ENCODE measurements at places on chromosomes 7 and 10.

DNA sequence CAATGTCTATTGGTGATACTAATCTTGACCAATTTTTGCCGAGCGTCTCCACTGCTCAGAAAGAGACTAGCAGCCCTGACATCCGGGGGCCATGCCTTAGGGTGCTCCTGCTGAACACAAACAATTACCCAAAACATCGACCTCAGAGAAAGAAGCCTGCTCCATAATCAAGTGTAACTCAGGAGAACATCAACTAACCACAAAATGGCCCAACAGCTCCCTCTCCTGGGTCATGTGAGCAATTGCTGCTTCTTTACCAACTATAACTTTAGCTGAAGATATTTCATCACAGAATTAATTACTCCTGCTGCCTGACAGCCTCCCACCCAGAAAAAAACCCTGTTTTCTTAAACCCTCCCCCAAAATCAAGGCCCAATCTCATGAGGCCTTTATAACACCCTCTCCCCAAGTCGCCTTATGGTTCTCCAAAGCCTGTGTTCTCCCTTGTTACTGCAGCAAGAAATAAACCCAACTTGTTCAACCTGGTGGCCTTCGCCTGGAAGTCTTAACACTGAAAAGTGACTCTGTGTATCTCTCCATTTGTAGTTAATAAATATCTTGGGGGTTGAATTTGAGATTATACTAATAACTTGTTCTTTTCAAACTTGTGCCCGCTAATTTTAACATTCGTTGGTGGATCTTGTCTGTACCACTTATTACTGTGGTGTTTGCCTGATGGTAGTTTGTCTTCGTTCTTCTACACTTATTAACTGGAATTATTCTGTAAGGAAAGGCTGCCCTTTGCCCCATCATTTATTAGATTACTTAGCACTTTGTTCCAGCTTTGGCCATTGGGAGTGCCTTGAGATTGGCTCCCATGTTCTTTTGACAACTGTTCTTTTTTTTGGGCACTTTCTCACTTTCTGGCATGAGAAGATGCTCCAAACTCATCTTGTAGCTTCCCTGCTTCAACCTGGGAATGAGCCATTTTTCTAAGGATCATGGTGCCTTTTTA is 21.2 kb upstream of the RAMP3 start:
- DNase-seq, result peak; percentile 87

GRCh38 chr10:94066411-94066810 is 72.7 kb downstream of the PLCE1 start:
- DNase-seq, result peak; percentile 35

GRCh38 chr7:99092064-99092720 is 51.7 kb downstream of the SMURF1 start:
- DNase-seq, result no peak

GRCh38 chr10:132443983-132444876 is 47.2 kb downstream of the PWWP2B start:
- peak; percentile 76 for DNase-seq

DNA sequence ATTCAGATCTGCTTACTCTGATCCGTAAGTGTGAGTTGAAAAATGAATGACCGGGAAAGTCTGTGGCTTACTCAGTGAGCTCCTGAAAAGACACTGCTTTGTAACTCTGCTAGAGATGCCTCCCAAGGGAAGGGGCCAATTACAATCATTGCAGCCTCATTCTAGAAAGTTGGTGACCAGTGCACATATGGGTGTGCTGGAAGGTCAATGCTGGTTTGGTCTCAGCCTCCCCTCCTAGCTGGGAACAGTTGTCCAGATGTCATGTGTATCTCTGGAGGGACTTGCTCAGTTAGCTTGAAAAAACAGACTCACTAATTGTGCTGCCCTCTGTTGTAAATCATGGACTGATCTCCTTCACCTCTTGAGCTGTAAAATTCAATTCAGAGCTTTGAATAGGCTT is 405.0 kb downstream of the ADRA2A start:
- DNase-seq, result no peak

Measured in H7 (cell line).